ENCODE measurements at places on chromosomes 3 and 15.

DNA sequence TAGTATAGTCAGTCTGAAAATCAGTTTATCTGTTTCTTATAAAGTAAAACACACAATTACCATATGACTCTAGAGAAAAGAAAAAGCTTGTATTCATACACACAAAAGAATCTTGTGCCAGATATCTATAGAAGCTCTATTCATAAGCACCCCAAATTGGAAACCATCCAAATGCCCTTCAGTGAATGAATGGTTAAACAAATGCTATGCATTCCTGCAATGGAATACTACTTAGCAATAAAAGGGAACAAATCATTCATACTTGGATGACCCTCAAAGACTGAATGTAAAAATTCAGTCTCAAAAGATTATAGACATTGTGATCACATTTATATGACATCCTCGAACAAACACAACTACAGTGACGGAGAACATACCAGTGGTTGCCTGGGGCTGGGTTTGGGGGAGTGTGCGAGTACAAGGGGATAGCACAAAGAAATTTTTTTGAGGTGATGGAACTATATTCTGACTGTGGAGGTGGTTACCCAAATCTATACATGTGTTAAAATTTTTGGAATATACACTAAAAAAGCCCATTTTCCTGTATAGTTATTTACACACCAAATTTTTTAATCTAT, 680.6 kb downstream of the NTRK3 start:
- DNase-seq, result no peak

DNA sequence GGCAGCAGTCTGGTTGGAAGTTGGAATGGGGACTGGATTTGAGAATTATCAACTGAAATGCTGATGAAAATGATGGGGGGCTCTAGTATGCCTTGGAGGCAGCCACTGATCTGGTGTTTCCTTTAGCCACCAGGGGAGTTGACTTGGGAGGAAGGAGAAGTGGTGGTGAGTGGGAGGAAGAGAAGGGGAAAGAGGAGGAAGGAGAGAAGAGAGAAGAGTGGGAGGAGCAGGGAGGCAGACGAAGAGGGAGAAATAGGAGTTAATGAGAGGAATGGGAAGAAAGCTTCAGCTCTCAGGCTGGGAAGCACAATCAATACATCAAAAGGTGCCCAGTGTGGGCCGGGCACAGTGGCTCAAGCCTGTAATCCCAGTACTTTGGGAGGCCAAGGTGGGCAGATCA, 23.3 kb upstream of the HCN4 start:
- no peak for DNase-seq

DNA sequence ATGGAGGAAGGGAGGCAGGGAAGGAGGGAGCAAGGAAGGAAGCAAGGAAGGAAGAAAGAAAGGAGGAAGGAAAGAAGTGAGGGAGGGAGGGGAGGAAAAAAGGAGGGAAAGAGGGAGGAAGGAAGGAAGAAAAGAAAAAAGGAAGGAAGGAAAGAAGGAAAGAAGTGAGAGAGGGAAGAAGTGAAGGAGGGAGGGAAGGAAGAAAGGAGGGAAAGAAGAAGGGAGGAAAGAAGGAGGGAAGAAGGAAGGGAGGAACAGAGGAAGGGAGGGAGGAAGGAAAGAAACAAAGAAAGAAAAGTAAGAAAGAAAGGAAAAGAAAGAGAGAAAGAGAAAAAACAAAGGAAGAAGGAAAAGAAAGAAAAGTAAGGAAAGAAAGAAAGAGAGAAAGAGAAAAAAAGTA, 183.0 kb upstream of the SLC24A5 start:
- DNase-seq, result no peak

GRCh38 chr3:36800533-36801116, 36.3 kb upstream of the DCLK3 start:
- DNase-seq, result no peak

DNA sequence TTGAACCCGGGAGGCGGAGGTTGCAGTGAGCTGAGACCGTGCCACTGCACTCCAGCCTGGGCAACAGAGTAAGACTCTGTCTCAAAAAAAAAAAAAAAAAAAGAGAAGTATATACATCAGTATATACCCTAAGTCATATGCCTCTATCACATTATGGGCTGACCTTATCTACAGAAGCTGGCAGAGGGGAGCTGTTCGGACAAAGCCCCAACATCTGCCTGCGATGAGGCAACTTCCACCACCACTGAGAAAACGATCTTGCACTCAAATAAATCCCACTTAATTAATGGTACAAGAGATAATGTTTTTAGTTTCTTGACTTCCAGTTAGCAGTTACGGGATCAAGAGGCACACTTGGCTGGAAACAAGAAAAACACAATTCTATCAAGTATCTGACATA, 2.2 kb downstream of the GLT8D1 start:
- no peak for DNase-seq

- DNase-seq, result no peak
These were observed 64.4 kb downstream of the ABI3BP start for GRCh38 chr3:100928638-100929428.

GRCh38 chr3:105830836-105831235, 38.0 kb downstream of the CBLB start:
- no peak for DNase-seq

DNA sequence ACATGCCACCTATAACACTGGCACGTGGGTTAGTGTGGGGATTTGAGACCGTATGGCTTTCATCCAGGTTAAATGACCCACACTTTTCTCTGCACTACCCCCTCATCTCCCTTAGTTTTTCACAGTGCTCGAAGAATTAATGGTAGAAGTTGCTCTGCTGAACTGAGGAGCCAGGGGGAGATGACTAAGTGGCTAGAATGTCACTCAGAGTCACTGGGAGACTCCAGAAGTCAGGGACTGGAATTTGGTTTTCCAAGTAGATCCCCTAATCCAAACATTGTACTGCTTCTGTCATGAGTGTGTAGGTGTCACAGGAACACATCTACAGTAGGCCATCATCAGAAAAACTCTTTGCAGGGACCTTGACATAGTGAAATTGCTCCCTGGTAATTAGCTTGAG, 181.0 kb upstream of the RASGRP1 start:
- no peak for DNase-seq

- DNase-seq, result no peak
These were observed 6.8 kb upstream of the WNT7A start for GRCh38 chr3:13886593-13887129.

- DNase-seq, result no peak
These were observed 28.8 kb downstream of the ARRDC4 start for GRCh38 chr15:97989299-97989698.

DNA sequence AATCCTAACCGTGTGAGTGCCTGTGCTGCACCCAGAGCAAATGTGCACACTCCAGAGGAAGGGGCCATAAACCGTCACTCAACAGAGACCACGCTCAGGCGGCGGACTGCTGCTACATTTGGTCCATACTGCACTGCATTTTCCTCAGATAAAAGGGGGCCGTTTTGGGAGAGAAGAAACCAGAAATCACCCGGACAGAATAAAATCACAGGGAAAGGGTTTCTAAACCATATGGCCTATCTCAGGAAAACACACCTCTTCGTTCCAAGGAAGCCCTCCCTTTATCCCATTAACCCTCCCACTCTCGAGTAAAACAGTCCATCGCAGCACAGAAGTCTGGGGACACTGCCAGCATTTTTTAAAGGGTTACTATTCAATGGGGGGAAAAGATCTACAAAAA, 7.6 kb downstream of the IL17RD start:
- no peak for DNase-seq

- no peak for DNase-seq
These were observed 63.8 kb downstream of the CHSY1 start for GRCh38 chr15:101187820-101188636.

GRCh38 chr3:81658322-81658997, 103.0 kb downstream of the GBE1 start:
- DNase-seq, result no peak

GRCh38 chr3:122754929-122755328, 38.7 kb downstream of the HSPBAP1 start:
- no peak for DNase-seq

- no peak for DNase-seq
These were observed 45.4 kb upstream of the CAPN7 start for GRCh38 chr3:15160662-15161061.

DNA sequence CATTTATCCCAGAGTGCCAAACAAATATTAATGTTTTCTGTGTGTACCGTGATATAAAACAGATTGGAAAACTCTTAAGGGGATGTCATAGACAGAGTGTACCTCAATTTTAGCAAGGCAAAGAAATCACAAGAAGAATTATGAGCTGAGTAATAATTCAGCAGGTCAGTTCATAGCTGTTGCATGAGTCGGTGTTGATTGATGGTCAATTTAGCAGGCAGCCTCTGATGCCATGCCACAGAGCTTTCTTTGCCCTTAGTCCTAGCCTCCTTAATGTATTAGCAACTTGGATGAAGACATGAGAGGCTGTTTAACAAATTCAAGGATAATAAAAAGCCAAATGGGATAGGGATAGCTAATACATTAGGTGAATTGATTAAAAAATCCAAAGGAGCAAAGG, 6.8 kb downstream of the SLC35A5 start:
- no peak for DNase-seq

DNA sequence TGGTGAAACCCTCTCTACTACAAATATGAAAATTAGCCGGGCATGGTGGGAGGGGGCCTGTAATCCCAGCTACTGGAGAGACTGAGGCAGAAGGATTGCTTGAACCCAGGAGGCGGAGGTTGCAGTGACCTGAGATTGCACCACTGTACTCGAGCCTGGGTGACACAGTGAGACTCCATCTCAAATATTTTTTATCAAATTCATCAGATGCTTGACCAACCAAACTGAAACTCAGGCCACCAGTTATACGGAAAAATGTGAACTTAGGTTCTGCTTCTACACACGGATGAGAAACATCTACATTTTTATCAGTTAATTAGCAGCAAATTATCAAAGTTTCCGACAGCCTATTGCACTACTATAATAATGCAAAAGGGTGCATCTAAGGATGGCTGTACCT, 4.8 kb downstream of the ARF4 start:
- DNase-seq, result no peak

- DNase-seq, result no peak
These were observed 16.6 kb upstream of the CX3CR1 start for GRCh38 chr3:39296197-39297077.

DNA sequence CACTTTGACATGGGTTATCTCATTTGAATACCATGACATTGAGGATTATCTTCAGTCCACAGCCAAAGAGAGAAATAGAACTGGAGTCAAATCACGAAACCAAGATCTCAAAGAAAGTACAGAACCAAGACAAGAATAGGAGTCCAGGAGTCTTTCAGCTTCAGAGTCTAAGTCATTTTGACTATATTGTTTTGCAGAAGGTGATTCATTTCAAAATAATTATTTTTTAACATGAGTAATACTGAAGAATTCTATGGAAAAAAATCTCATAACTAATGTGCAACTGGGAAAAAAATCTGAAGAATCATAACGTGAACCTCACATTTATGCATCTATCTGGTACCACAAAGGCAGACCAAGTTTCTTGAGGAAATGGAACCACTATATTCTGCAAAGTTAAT, 60.3 kb downstream of the UBE3A start:
- no peak for DNase-seq

- no peak for DNase-seq
These were observed at the start of gene BCHE for GRCh38 chr3:165837058-165837525. Gene BCHE (minus strand): TSS chr3:165837423. CDS start chr3:165831033, 6,390 bp downstream.

DNA sequence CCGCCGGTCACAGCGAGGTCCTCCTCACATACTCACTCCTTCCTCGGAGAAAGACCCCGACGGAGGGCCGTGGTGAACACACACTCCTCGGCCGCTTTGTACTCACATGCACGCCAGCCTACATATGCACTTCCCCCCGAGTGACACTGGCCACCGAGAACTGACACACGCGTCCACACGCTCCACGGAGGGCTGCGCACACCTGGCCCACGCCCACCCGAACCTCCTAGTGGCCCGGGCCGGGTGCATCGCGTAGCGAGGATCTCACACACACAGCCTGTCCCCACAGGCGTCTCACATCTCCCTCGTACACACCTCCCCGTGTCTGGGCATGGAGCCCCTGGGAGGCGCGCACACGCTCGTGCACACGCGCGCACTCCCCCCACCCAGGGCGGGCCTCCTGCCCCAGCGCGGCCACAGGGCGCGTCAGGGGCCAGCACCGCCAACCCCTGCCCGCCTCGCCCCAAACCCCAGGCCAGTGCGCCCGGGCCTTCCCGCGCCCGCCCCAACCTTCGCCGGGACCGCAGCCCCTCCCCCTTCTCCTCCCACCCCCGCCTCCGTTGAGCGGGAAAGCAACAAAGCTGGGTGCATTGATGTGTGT, 411 bp upstream of the C3orf70 start:
- DNase-seq, result no peak

GRCh38 chr3:42195879-42196330, 70.1 kb downstream of the CCK start:
- no peak for DNase-seq

DNA sequence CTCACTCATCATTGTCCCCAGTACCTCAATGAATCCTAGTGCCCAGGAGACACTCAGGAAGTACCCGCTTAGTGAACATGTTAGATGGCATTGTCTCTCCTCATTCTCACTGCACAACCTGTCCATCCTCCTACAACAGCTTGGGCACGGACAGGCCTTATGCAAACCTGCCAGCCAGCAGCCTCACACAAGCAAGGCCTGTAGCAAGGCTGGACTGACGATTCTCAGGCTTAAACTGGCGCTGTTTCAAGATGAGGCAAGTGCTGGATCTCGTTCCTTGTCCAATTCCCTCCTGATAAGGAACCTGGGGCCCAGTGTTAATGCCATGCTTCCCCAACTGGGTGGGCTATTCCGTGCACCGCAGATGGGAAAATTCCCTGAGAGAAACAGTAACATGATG, 59.0 kb downstream of the CDCP1 start:
- no peak for DNase-seq

GRCh38 chr3:38270606-38271005, 5.0 kb downstream of the SLC22A13 start:
- DNase-seq, result no peak

GRCh38 chr3:66712210-66712609, 211.4 kb upstream of the LRIG1 start:
- DNase-seq, result no peak

GRCh38 chr3:33231756-33232465, 13.3 kb upstream of the SUSD5 start:
- DNase-seq, result no peak

DNA sequence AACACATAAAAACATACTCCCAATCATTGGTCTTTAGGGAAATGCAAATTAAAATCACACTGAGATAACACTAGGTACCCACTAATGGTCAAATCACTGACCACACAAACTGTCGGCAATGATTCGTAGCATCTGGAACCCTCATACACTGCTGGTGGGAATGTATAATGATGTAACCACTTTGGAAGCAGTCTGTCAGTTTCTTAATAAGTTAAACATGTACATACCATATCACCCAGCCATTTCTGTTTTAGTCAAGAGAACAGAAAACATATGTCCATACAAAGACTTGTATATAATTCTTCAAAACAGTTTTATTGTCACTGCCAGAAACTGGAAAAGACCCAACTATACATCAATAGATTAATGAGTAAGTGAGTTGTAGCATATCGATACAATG, 63.3 kb upstream of the LRRC3B start:
- DNase-seq, result no peak
